Activated CD8-positive, alpha-beta memory T cell treated with anti-CD3 and anti-CD28 coated beads for 1 hour (primary cell): ENCODE measurements at places on chromosomes 3 and 15.

DNA sequence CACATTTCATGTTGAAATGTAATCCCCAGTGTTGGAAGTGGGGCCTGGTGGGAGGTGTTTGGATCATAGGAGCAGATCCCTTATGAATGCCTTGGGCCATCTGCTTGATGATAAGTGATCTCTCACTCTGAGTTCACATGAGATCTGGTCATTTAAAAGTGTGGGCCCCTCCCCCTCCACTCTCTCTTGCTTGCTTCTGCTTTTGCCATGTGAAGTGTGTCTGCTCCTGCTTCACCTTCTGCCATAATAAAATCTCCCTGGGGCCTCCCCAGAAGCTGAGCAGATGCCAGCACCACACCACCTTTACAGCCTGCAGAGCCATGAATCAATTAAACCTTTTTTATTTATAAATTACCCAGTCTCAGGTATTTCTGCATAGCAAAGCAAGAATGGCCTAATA is 14.2 kb upstream of the CD200R1L start:
- DNase-seq = no peak

DNA sequence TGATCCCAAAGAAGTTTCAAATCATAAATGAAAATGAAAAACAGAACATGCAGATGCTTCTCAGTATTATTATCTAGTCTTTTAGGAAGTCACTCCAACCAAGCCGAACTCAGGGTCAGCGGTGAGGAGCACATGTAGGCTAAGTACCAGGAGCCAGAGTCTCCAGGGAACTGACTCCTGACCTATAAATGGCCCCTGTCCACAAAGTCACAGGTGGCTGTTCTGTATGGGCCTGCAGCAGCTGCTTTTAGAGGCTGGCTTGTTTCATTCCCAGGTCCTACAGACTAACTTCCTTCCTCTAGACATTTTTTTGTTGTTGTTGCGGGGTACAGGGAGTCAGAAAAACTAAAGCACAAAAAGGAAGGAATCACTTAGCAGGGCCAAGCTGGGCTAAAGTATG is 54.6 kb downstream of the DAPK2 start:
- no peak for DNase-seq

- no peak for DNase-seq
Observed at GRCh38 chr3:106130384-106131198, 261.8 kb upstream of the CBLB start.

GRCh38 chr3:73324203-73325155 is 263.0 kb downstream of the EBLN2 start:
- DNase-seq = no peak

GRCh38 chr3:120487191-120487650 is 36.4 kb upstream of the FSTL1 start:
- no peak for DNase-seq

DNA sequence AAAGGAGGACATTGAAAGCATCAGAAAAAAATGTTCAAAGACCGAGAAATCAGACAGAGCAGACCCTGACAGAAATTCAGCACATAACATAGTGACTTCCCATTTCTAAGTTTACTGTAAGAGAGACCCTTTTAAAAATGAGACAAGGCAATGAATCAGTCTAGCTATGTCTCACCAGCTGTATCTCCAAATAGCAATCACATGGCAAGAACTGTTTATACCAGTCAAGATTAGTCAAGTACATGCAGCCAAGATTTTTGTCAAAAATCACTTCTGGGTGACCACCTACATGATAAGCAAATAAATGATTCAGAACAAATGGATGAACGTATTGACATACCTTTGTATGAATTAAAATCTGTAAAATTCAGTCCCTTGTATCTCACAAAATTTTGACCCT is 138.0 kb downstream of the DTWD1 start:
- DNase-seq = no peak

DNA sequence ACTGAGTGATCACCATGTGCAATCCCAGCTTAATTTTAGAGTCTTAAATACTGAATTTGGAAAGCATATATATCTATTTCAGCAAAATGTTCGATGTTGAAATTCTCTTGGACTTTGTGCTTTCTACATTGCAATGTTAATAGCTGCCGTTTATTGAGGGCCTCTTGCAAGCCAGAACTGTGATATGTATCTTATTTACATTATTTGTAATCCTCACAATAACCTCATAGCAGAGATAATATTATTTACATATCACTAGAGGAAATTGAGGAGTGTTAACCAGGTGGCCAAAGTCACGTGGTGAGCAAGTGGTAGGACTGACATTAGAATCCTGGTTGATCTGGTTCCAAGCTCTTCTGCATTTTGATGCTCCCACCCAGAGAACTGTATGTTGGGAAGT is 254.1 kb downstream of the SLC9A9 start:
- no peak for DNase-seq

DNA sequence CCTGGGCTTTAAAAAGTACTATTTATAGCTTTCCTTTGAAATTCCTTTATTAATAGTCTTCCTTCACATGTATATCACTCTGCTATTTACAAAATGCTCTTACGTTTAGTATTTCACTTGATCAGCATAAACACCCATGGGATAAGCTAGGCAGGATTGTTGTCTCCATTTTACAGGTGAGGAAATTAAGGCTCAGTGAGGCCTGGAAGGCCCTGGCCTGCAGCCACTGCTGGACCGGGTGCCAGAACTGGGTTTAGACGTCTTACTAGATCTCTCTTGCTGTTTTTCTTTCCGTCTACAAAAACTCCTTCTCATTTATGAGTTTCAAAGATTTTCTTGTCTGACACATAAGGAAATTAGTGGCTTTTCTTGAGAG is 236.4 kb downstream of the LPP start:
- DNase-seq = no peak

DNA sequence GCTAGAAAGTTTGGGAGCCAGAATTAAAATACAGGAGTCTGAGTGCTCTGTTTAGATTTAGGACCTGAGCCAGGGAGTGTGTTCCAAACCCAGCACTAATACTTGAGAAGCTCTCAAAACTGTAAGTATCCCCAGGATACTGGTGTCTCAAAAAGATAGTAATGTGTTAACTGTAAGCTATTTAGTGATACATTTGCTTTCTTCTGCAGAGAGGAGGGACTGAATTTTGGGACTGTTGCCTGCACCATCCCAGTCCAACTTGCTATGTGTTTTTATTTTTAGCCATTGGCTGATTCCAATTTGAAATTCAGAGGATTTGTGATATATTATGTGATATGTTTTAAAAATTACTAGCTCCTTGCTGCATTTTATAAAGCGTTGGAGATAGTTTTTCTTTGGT is 31.5 kb downstream of the UBE2E1 start:
- DNase-seq = no peak
